ENCODE measurements at places on chromosomes 6 and 20. TPM values are rescaled to one million over a fixed set of nuclear protein-coding genes. Genes with fewer than 3 reads are reported as not detected.

DNA sequence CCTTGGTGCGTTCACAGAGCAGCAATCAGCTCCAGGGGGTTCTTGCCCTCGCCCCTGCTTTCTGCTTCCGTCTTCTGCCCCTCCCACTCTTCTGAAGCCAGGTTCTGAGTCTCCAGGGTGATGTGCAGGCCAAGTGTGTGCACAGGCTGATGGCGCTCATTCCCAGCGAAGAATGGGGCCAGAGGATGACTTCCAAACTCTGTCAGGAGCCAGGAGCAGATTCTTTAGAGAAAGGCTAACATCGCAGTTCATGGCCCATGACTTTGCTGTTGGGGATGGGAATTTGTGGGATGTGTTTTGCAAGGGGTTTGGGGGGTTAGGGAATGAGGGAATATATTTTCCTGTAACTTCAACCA lies 56.1 kb upstream of the CCN6 start:
- peak overlapping the region; percentile 55 for H3K27ac ChIP-seq
- no peaks in the 10 kb centered on the region for H3K36me3 ChIP-seq
- peak; percentile 55 for DNase-seq
- no peaks in the 10 kb centered on the region for H3K27me3 ChIP-seq
- H3K4me1 ChIP-seq: no peaks in the 10 kb centered on the region

GRCh38 chr20:2469991-2470422 lies 582 bp downstream of the SNRPB start:
- H3K36me3 ChIP-seq: peaks cover 4% of the 10 kb centered on the region
- peak overlapping the region; percentile 77 for H3K4me3 ChIP-seq
- peak overlapping the region; percentile 95 for H3K27ac ChIP-seq
- H3K27me3 ChIP-seq: no peaks in the 10 kb centered on the region
- peak; percentile 19 for DNase-seq

DNA sequence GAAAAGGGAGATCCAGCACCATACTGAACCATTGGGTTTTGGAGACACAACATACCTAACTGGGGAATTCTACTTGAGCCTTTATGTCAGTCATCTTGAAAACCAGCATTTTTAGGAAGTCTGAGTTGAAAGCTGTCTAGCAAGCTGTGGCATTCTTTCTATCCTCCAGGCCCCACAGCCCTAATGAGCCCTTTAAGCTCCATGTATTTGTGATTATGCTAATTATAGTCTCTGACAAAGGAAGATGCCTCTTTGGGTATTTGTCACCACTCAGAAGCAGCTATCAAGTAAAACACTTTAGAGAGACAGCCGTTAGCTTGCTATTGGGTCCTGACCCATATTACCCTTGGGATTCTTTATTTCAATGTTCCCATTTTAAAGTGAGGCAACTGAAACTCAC lies 159.5 kb upstream of the MANEA start:
- no peaks in the 10 kb centered on the region for H3K27me3 ChIP-seq
- no peaks in the 10 kb centered on the region for H3K4me1 ChIP-seq
- H3K36me3 ChIP-seq: no peaks in the 10 kb centered on the region
- H3K27ac ChIP-seq: no peak overlapping the region

DNA sequence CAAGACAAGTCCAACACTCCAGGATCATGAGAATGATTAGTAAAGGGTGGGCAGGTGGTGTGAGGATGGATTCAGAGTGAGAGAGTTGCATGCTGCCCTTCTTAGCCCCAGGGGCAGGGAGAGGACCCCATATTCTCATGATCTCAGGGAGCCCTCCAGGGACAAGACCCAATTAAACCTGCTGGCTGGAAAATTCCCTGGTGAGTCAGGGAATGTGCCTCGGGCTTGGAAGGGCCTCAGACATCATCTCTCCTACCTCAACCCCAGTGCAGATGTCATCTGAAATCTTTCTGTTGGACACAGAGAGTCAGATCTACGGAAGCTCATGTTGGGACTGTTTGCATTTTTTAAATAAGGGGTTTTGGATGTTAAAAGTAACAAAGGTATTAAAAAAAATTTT lies 9.2 kb upstream of the SIRPD start:
- H3K27ac ChIP-seq: no peak overlapping the region
- H3K36me3 ChIP-seq: no peaks in the 10 kb centered on the region
- no peak for DNase-seq
- H3K4me1 ChIP-seq: no peaks in the 10 kb centered on the region
- H3K27me3 ChIP-seq: no peaks in the 10 kb centered on the region
- no peak overlapping the region for H3K4me3 ChIP-seq

GRCh38 chr20:34717230-34718095 lies 13.3 kb downstream of the TP53INP2 start:
- H3K27ac ChIP-seq: no peak overlapping the region
- peaks cover 23% of the 10 kb centered on the region for H3K4me1 ChIP-seq
- no peak overlapping the region for H3K4me3 ChIP-seq
- no peaks in the 10 kb centered on the region for H3K36me3 ChIP-seq
- no peaks in the 10 kb centered on the region for H3K27me3 ChIP-seq
- no peak for DNase-seq

DNA sequence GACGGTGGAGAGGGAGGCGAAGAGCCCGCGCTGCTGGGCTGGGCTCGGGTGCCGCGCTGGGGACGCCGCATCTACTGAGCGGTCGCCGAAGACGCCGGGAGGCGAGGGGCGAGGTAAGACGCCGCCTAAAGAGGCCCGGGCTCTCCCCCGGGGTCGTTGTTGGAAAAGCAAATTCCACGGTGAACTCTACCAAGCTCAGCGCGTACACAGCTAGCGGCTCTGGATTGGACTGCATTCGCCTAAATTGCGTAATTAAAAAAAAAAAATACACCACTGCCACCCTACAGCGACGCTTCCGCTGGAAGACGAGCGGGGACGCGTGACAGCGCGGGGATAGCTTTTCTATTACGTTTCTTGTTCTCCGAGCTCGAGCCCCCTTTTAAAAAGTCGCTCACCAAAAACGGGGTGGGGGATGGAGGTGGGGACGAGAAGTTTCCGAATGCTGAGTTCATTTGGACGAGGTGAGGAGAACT lies 92.0 kb upstream of the PRDM1 start:
- peaks cover 44% of the 10 kb centered on the region for H3K27me3 ChIP-seq
- peak overlapping the region; percentile 74 for H3K27ac ChIP-seq
- peaks cover 19% of the 10 kb centered on the region for H3K4me1 ChIP-seq
- DNase-seq: no peak

DNA sequence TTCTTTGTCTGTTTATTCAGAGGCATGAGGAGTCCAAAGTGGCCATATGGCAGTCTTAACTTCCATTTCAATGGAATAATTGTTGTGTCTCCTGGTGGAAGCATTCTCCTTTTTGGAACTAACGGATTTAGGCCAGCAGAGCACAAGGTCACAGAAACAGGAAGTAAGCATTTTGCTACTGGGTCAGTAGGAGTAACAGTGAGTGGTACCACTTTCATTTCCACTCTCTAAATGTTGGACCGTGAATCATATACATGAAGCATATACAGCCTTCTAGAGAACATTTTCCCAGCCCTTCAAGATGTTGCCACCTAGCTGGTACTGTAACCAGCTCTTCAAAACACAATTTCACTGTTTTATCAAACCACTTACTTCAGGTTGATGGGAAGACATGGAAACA lies 182.8 kb downstream of the EYS start:
- H3K27ac ChIP-seq: no peak overlapping the region
- H3K4me3 ChIP-seq: no peak overlapping the region
- no peak for DNase-seq
- H3K27me3 ChIP-seq: no peaks in the 10 kb centered on the region
- no peaks in the 10 kb centered on the region for H3K36me3 ChIP-seq
- H3K4me1 ChIP-seq: no peaks in the 10 kb centered on the region

DNA sequence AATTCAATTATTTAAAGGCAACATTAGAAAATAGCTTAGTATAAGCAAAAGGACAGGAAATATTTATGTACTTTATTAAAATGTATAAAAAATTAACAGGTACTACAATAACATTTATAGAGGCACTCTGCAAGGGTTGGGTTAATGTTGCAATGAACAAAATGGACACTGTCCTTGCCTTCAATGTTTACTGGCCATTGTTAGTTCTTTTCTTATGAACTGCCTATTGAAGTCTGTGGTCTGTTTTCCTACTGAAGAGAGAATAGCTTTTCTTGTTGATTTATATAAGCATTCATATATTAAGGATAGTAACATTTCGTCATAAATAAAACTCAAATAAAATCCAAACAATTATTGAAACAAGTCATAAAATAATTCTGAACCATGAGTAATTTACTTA lies 135.3 kb upstream of the BEND6 start:
- no peak overlapping the region for H3K4me3 ChIP-seq
- H3K27ac ChIP-seq: peak overlapping the region; percentile 74
- H3K27me3 ChIP-seq: no peaks in the 10 kb centered on the region
- no peak for DNase-seq
- H3K36me3 ChIP-seq: no peaks in the 10 kb centered on the region

- H3K4me1 ChIP-seq: no peaks in the 10 kb centered on the region
- no peaks in the 10 kb centered on the region for H3K27me3 ChIP-seq
- DNase-seq: no peak
Observed at GRCh38 chr6:32664827-32665362, 1.6 kb downstream of the HLA-DQB1 start.

GRCh38 chr20:53752583-53752970 lies 158.9 kb upstream of the ZNF217 start:
- no peak overlapping the region for H3K4me3 ChIP-seq
- H3K27ac ChIP-seq: no peak overlapping the region
- H3K27me3 ChIP-seq: no peaks in the 10 kb centered on the region
- no peaks in the 10 kb centered on the region for H3K36me3 ChIP-seq
- DNase-seq: no peak

DNA sequence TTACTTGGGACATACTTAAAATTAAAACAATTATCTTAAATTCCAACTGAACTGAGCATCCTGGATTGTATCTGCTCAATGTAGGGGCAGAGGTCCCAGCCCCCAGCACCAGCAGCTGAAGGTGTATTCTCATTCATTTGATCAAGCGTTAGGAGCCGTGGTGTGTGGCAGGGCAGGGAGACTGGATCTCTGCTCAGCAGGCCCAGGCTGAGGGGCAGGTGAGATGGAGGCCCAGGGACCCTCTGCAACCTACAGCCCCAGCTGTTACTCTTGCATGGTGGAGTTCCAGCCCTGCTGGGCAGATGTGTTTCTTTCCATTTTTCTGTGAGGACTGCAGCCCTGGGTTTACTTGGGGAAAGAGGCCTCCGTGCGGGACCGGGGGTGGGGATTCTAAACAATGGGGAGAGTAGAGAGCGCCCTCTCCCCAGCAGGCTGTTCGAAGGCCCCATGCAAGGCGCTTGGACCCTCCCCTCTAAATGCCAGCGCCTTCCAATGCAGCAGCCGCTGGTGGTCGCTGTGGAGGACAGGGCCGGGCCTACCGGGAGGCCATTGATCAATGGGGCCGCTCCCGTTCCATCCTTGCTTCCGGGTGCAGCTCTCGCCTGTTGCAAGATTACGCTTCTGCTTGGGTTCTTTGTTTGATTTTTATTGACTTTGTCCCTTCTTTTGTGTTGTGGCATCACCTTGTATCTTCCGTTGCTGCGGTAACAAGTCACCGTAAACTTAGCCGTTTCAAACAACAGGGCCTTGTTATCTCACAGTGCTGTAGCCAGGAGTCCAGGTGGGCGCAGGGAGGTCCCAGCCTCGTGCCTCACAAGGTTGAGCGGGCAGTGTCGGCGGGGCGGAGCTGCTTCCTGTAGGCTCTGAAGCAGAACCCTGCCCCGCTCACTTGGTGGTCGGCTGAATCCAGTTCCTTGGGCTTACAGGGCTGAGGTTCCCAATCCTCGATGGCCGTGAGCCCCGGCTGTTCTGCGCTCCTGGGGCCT lies 134.8 kb upstream of the PHACTR3 start:
- H3K4me3 ChIP-seq: no peak overlapping the region
- H3K27ac ChIP-seq: no peak overlapping the region
- H3K27me3 ChIP-seq: no peaks in the 10 kb centered on the region
- no peaks in the 10 kb centered on the region for H3K4me1 ChIP-seq
- H3K36me3 ChIP-seq: no peaks in the 10 kb centered on the region

DNA sequence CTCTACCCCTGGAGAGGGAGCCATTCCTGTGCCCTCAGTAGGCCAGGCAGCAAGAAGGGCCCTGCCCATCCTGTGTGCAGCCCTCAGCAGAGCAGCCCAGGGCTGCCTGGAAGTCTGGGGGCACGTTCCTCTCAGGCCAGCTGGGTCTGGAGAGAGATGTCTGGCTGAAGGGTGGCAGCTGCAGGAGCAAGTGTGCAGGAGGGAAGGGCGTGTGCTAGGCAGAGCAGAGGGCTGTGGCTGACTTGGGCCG lies 62.7 kb downstream of the NOL4L start:
- no peak for DNase-seq
- no peak overlapping the region for H3K27ac ChIP-seq
- H3K4me1 ChIP-seq: no peaks in the 10 kb centered on the region
- H3K27me3 ChIP-seq: no peaks in the 10 kb centered on the region
- H3K4me3 ChIP-seq: no peak overlapping the region
- H3K36me3 ChIP-seq: no peaks in the 10 kb centered on the region

DNA sequence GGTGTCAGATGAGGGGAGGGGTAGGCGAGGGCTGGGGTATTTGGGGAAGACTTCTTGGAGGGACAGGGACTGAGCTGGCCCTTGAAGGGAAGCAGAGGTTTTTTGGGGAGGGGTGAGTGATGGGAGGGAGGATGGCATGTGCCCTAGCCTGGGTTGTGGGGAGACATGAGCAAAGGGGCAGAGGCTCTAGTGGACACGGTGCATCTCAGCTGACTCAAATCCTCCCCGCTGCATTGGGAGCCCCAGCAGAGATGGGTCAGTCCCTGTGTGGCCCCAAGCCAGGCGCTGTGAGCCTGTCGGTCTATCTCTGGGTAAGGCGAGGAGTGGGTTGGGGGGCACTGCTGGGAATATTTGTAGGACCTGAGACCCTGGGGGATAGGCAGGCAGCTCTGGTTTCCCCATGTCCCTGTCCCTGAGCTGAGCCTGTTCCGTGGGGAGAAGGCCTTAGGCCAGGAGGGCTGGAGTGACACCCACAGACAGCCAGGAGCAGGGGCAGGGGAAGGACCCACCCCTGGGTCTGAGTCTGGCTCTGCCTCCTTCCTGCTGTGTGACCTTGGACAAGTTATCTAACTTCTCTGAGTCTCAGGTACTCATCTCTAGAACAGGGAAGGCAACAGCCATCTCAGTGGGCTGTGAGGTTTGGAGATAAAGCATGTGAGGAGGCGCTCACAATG lies 36.0 kb downstream of the SPDEF start:
- H3K27me3 ChIP-seq: no peaks in the 10 kb centered on the region
- H3K4me1 ChIP-seq: no peaks in the 10 kb centered on the region
- H3K27ac ChIP-seq: no peak overlapping the region
- no peak overlapping the region for H3K4me3 ChIP-seq

The SEMG1 gene
- total RNA-seq: not detected

The GSTA3 gene
- not detected for total RNA-seq

The PCK1 gene
- total RNA-seq: 1.8 TPM

The SAPCD1 gene
- total RNA-seq: not detected

The SEC63 gene
- 10.6 TPM for total RNA-seq

Measured in gastrocnemius medialis (tissue), 4 donors.